Urinary bladder (tissue), 4 donors: ENCODE measurements at places on chromosomes 16 and 17. TPM values are rescaled to one million over a fixed set of nuclear protein-coding genes. Genes with fewer than 3 reads are reported as not detected.

The C16orf87 gene
- 11.7 TPM for total RNA-seq

The GAS2L2 gene
- total RNA-seq = not detected

DNA sequence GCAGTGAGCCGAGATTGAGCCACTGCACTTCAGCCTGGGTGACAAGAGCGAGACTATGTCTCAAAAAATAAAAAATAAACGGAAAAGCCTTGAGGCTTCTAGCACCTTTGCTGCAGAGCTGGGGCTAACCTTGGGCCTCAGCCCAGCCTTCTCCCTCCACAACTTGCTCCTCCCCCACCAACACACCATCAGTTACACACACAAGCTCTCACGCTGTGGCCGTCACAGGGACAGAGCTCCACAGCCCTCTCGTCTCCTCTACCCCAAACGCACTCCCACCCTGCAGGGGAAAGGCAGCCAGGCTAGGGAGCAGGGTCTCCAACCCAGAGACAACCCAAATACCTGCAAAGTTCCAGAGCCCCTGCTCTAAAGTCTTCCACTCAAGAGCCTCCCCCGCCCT, 22.0 kb upstream of the MRPS23 start:
- no peak for DNase-seq

- DNase-seq = no peak
These were observed 58.6 kb upstream of the SHISA6 start for GRCh38 chr17:11182430-11182829.

GRCh38 chr17:47982645-47983390, 11.9 kb downstream of the CDK5RAP3 start:
- DNase-seq = no peak

DNA sequence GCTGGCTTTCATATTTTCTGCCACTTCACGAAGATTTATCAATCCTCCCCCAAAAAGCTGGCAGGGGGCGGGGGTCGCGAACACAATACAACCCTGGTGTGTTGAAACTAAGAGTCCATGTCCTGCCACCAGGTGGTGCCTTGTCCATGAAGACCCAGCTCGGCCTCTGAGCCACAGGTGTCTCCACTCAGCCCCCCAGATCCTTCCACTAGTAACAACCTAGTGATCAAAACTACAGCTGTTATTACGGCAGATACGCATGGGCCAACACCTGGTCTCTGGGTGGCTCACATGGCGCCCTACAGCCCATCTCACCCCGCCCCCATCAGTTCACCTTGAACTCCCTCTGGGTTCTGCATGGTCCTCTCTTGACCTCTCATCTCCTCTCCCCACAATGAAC, 27.7 kb downstream of the USP7 start:
- no peak for DNase-seq

- DNase-seq = no peak
These were observed 300.1 kb downstream of the FOXL1 start for GRCh38 chr16:86878236-86879080.

DNA sequence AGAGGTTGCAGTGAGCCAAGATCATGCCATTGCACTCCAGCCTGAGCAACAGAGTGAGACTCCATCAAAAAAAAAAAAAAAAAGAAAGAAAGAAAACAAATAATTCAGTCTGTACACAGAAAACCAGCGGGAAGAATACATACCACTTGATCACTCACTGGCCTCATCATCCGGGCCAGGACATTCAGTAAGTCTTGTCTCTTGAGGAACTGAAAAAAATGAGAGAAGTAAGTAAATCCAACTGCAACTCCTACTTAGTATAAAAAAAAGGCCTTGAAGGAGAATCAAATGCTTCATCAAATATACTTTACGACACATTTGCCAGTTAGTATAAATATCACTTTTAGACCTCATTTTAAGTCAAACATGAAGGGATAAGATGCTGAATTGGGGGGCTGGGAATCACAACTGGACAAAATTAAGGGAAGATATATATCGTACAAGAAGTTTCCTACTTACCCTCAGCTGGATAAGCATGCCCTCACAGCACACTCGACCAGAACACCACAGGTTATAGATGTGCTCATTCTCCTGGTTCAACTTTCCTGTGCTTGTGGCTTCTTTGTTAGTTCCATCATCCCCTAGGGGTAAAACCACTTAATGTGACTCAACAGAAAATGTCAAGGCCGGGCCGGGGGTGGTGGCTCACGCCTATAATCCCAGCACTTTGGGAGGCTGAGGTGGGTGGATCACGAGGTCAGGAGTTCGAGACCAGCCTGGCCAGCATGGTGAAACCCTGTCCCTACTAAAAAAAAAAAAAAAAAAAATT, 12.4 kb downstream of the CCDC47 start:
- DNase-seq = no peak

GRCh38 chr16:67462279-67462655, 18.7 kb downstream of the ATP6V0D1 start:
- no peak for DNase-seq

DNA sequence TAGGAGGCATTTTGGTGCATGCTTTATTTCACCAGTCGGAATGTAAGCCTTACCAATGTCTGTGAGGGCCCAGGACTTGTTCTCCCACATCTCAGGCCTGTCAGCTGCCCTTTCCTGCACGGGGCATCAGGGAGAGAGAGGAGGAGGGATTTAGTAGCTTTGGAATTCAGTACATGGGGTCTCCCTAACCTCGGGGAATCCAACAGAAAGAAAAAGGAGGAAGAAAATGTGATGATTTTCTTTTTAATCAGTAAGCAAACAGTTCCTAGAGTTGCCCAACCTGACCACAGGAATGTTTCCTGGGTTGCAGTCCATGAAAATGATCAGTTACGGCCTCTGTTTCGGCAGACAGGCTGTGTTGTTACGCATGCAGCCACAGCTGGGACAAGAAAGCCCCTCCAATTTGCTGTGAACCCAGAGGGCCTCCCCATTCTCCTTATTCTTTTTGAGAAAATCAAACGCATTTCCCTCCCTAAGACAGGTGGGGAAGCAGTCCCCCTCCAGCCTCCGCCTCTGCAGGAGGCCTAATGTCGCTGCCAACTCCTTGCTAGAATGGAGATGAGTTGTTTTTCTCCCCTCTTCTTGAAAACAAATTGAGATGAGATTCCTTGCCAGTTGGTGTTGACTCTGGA, 53.1 kb upstream of the TANGO6 start:
- no peak for DNase-seq
